ENCODE measurements at places on chromosomes 6 and 20. TPM values are rescaled to one million over a fixed set of nuclear protein-coding genes. Genes with fewer than 3 reads are reported as not detected.

The RIPPLY2 gene
- not detected for total RNA-seq

GRCh38 chr6:130946076-130946475, 117.0 kb downstream of the EPB41L2 start:
- H3K27me3 ChIP-seq, result no peaks in the 10 kb centered on the region
- H3K36me3 ChIP-seq, result no peaks in the 10 kb centered on the region
- H3K4me3 ChIP-seq, result no peak overlapping the region
- DNase-seq, result no peak

- H3K4me3 ChIP-seq, result no peak overlapping the region
- no peak overlapping the region for H3K27ac ChIP-seq
- H3K27me3 ChIP-seq, result no peaks in the 10 kb centered on the region
- DNase-seq, result no peak
Measured at GRCh38 chr6:6534399-6534798, 54.1 kb upstream of the LY86 start.

The OR2J3 gene
- not detected for total RNA-seq

DNA sequence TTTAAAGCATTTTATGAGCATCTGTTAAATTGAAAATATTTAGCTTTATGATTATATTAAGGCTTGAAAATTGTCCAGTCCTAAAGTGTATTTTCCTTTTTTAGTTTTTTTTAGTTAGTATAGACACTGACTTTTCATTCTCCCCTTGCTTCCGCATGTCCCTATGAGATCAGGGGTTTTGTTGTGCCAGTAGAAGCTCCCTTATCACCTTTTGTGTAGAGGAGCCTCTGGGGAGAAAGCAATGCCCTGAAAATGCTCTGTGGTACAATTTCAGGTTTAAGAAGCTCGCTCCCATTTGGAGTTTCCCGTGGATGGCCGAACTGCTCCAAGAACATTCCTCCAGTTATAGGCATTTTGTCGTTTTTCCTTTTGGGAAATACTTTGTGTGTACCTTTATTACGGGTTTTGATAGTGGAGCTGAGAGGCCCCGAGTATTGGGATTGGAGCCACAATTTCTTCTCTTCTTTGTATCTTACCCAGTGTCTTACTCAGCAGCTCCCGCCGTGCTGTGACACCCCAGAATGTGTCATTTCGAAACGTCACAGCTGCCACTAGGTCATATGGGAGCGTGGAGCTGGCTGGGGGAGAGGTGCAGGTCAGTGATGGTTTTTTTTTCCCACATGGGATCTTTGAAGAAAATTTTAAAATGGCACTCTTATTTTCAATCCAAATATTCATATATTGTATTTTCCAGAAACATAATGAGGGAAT, 49.9 kb downstream of the RPRD1B start:
- no peak for DNase-seq
- no peaks in the 10 kb centered on the region for H3K36me3 ChIP-seq
- no peaks in the 10 kb centered on the region for H3K27me3 ChIP-seq
